ENCODE measurements at places on chromosomes 12 and 14. TPM values are rescaled to one million over a fixed set of nuclear protein-coding genes. Genes with fewer than 3 reads are reported as not detected.

KCNC2 gene
- not detected for total RNA-seq

DNA sequence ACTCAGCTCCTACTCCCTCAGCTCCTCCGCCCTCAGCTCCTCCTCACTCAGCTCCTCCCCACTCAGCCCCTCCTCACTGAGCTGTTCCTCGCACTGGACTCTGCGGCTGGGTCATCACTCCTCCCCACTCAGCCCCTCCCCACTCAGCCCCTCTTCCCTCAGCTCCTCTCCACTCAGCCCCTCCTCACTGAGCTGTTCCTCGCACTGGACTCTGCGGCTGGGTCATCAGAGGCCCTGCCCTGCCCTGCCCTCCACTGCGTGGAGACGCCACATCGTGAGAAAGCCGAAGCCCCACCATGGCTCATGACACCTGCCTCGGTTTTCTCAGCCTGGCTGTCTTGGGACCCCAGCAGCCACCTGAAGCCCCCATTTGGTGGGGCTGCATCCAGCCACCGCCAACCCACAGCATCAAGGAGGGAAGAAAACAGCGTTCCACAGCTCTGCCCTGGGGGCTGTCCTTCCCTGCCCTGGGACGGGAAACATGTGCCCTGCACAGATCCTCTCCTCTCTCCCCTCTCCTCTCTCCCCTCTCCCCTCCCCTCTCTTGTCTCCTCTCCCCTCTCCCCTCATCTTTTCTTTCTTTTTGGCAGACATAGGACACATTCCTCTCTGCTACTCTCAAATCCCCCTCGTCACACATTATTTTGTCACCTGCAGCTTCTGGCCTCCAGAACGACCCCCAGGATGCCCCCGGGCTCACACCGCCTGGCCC, 17.7 kb downstream of the NOC4L start:
- DNase-seq, result no peak

DNA sequence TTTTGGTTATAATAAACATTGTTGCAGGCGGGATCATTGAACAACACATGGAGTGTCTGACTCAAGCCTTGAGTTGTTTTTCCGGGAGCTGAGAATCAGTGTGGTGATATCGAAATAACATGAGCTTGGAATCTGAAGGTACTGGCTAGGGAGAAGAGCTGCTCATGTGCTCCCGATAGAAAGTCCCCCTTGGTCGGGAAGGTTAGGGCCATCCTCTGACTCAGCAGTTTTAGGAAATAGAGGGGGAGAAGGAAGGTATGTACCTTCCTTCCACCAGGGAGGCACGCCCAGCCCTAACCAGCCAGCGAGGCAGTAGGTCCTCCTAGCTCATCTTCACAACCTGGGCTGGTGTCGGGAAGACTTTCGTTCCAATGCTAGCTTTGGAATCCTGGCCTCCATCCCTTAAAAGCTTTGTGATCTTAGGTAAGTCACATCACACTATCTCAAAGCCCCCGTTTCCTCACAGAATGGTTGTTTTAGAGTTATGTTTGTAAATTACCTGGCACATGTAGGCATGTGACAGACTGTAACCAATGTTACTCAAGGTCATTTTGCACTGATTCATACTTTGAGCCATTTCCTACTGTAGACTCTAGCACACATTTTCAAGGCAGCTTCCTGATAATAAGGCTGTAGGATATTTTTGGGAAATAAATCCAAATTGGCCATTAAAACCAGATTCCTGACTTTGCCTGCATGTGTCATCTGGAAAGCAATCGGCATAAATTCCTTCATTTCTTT, 1.9 kb upstream of the RAB35 start:
- no peak for DNase-seq

DNA sequence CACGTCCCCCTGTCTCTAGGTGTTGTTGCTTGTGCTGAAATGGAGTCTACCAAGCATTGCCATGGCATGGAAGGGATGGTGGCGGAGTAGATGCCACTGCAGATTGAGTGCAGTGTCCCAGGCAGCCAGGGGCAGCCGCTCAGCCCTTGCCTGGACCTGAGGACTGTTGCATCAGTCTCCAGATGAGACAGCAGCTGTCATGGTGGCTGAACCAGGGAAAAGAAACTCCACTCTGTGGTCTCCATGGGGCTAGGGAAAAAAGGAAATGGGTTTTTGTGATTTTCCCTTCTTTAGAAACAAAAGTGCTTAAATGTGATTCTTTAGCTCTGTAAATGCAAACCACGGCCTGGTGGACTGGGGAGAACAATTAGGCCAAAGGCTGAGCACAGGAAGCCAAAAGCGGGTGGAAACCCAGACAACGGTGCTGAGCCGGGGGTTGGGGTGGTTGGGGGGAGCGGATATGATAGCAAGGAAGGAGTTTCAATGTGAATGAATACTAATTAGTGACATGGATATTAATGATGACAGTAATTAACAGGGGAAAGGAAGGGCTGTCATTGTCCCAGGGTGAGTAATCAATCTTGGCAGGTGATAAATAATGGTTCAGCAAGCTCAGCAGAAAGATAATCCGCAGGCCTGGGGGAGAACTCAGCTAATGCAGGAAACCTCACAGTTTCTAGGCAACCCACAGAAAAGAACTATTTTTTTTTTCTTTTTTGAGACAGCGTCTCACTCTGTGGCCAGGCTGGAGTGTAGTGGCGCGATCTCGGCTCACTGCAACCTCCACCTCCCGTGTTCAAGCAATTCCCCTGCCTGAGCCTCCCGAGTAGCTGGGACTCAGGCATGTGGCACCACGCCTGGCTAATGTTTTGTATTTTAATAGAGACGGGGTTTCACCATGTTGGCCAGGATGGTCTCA, 442.6 kb downstream of the DPF3 start:
- DNase-seq, result no peak

GRCh38 chr14:90368946-90369721, 27.7 kb upstream of the CALM1 start:
- no peak for DNase-seq

- DNase-seq, result no peak
These were observed 5.6 kb upstream of the OR6C76 start for GRCh38 chr12:55420307-55420962.

GRCh38 chr12:38625306-38625705, 280.1 kb downstream of the CPNE8 start:
- no peak for DNase-seq

GRCh38 chr14:44271637-44272036, 235.4 kb downstream of the FSCB start:
- DNase-seq, result no peak

Data from right atrium auricular region (tissue), 2 donors.